Ureter (tissue), 1 donor: ENCODE measurements at places on chromosomes 7 and 10. TPM values are rescaled to one million over a fixed set of nuclear protein-coding genes. Genes with fewer than 3 reads are reported as not detected.

- no peak for DNase-seq
These were observed 213.9 kb downstream of the MAD1L1 start for GRCh38 chr7:2018569-2019460.

DNA sequence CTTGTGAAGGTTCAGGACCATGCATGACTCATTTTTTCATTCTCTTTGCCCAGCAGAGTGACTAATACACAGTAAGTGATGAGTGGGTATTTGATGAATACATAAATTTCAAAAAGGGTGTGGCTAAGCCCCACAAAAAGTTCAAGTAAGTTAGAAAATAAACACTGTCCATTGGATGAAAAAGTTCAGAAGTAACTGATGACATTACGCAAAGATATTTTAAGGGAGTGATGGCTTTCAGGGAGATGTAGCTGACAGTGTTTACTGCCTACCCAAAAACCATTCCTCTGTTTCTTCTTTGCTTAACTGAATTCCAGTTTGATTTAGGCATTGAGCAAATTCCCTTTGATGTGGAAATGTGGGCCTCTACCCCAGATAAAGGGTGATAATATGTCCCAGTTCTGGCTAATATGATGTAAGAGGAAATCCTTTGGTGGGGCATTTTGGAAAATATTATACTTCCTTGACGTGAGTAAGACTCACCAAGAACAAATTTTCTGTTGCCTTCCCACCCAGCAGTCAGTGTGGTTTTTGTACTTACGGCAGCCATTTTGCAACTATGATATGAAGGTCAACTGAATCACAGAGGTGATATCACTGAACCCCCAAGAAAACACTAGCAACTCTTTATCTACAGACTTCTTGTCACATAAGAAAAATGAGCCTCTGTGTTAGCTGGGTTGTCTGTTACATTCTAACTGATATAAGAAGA lies 29.0 kb upstream of the EBLN1 start:
- no peak for DNase-seq

DNA sequence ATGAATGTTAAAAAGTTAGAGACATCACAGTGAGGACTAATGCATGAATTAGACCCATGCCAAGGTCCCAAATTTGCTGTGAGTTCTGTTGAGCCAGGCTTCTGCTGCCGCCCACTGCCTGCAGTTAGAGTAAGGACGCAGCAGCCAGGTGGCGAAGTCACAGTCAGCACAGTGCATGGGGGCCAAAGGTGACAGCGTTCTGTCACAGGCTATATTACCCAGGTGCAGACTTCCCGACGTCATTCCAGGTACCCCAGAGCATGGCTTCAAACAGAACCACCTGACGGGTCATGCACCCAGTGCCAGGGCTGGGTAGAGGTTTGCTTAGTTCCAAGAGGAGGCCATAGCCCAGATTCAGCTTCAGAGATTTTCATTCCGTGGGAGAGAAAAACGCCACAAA lies 33.9 kb upstream of the HMX3 start:
- no peak for DNase-seq

- no peak for DNase-seq
These were observed 63.4 kb downstream of the SRPK2 start for GRCh38 chr7:105325216-105325904.

DNA sequence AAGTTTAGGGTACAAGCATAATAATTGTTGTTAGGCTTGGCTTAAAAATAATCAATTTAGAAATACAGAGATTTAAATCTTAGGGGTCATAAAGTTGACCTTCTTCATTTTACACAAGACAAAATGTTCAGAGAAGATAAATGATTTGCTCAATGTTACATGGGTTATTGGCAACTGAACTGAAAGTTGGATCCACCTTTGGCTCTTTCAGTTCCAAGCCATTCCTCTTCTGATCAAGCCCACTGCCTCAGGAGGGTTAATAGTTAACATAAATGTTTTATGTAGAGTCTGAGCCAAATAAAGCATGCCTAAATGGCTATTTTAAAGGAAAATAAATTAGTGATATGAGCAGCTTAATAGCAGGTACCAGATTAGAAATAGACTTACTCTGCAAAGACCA lies 79.1 kb upstream of the RHOBTB1 start:
- no peak for DNase-seq

GRCh38 chr10:119360181-119360921 lies 153.0 kb downstream of the GRK5 start:
- no peak for DNase-seq

GRCh38 chr10:88975377-88975720 lies 15.2 kb upstream of the FAS start:
- no peak for DNase-seq

DNA sequence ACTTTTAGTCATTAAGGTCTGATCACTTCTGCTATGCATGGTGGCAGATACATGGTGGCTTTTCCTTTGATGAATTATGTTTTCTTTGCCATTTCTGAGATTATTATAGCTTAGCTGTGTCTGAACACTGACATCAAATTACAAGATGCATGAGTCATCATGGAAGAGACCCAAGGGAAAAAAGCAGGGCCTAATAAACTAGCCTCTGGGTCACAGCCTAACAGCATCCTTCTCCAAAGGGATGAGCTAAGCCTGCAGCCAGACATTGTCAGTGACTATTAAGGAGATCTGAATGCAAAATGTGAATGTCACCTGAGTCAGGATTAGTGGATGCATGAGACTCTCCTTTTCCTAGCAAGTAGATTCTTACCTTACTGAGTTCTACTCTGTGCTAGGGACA lies 19.1 kb upstream of the OGDHL start:
- DNase-seq, result no peak

DNA sequence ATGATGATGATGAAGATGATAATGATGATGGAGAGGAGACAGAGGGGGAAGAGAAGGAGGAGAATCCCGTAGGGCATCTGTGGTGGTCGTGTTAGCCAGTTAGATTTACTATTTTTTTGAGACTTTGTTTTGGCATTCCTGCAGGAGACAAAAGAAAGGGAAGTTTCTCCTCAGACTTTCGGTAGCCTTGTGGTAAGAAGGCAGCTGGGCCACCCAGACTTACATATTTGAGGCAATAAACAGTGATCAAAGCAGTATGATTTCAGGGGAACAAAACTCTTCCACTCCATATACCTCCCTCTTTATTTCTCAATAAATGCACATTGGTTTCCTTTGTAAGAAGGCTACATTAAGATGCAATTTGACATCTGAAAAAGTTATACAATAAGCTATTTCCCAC lies 32.4 kb upstream of the BICC1 start:
- no peak for DNase-seq

- DNase-seq, result no peak
These were observed 3.3 kb upstream of the LRRC27 start for GRCh38 chr10:132328738-132329137.

GRCh38 chr7:134782121-134782623 lies 2.7 kb downstream of the CALD1 start:
- DNase-seq, result no peak

DNA sequence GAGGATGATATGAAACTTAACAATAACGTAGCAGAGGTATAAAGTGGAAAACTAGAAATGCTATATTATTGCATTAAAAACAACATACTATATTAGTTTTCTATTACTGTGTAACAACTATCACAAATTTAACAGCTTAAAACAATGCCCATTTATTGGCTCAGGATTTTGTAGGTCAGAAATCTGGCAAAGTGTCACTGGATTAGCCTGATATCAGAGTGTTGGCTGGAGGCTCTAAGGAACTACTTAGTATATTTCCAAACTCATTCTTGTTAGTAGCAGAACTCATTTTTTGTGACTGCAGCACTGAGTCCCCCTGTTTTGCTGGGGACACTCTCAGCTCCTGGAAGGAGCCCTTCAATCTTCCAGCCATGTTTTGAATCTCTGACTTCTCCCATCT lies 306.8 kb downstream of the ETV1 start:
- DNase-seq, result no peak

- DNase-seq, result no peak
These were observed 9.6 kb downstream of the CFTR start for GRCh38 chr7:117489430-117489829.

DNA sequence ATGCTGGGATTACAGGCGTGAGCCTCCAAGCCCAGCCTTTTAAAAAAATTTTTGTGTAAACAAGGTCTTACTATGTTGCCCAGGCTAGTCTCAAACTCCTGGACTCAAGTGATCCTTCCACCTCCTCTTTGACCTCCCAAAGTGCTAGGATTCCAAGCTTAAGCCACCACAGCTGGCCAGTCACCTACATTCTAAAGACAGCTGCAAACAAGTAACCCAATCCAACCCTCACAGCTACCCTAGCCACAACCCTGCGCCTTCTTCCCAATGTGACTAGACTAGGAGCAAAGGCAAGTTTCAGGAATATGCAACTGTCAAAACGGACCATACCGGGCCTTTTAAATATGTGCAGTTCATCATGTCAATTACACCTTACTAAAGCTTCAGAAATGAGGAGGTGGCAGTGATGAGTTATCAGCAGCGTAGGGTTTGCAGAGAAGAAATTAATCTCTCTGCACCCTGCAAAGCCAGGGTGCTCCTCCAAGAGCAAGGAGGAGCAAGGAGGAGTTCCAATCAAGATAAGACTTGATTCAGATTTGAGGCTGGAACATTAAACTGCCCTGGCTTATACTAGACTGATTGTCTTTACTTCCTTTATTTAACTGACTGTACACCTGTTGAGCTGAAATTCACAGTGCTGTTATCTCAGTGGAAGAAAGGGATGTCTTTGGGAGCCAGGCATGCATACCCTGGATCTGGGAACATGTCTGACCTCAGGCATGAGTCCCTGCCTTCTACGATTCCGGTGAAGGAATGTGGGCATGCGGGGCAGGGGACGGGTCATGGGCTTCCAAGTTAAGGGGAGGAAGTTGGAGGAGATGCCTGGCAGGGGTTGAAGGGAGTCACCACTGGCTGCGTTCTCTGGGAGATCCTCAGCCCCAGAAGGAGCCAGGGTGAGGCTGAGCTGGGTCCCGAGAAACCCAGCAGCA lies 15.5 kb upstream of the TMEM120A start:
- DNase-seq, result no peak

- DNase-seq, result no peak
These were observed 11.7 kb downstream of the GPER1 start for GRCh38 chr7:1099637-1100036.

DNA sequence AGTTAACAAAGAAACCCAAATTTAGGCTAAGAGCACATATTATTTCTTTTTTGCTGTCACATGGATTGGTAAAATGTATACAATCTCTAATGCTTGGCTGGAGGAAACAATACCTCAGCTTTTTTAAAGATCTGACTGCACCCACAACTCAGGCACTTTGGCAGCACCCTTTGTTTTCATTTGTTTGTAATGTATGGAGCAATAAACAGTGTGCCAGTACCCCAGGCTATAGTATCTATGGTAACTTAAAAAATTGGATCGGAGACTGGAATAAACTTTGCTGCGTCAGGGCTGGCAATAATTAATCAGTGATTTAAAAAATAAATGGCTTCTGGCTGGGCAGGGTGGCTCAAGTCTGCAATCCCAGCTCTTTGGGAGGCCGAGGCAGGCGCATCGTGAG lies 27.2 kb downstream of the POLR1F start:
- DNase-seq, result no peak

DNA sequence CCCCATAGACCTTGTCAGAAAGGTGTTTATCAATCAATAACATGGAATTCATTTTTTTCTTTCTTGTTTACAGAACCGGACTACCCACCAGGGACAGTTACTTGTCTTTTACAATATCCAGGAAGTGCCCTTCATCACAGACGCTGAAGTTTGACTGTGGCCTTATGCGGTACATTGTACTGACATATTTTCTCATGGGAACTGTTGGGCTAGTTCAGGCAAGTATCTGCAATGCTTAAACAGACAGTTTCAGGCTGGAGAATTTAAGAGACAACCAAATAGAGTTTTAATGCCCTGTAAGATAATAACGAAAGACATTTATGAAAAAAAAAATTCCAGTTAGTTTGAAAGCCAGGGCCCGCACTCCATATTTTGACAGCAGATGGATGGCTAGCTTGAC lies 246.4 kb downstream of the GATA3 start:
- no peak for DNase-seq

GRCh38 chr7:70701477-70701876 lies 430.5 kb upstream of the GALNT17 start:
- no peak for DNase-seq

- no peak for DNase-seq
These were observed 18.3 kb downstream of the DNAJB12 start for GRCh38 chr10:72336259-72337038.

- no peak for DNase-seq
These were observed 72.9 kb downstream of the NPY start for GRCh38 chr7:24356718-24357386.

- DNase-seq, result no peak
These were observed 161.7 kb downstream of the FAM107B start for GRCh38 chr10:14612873-14613587.

DNA sequence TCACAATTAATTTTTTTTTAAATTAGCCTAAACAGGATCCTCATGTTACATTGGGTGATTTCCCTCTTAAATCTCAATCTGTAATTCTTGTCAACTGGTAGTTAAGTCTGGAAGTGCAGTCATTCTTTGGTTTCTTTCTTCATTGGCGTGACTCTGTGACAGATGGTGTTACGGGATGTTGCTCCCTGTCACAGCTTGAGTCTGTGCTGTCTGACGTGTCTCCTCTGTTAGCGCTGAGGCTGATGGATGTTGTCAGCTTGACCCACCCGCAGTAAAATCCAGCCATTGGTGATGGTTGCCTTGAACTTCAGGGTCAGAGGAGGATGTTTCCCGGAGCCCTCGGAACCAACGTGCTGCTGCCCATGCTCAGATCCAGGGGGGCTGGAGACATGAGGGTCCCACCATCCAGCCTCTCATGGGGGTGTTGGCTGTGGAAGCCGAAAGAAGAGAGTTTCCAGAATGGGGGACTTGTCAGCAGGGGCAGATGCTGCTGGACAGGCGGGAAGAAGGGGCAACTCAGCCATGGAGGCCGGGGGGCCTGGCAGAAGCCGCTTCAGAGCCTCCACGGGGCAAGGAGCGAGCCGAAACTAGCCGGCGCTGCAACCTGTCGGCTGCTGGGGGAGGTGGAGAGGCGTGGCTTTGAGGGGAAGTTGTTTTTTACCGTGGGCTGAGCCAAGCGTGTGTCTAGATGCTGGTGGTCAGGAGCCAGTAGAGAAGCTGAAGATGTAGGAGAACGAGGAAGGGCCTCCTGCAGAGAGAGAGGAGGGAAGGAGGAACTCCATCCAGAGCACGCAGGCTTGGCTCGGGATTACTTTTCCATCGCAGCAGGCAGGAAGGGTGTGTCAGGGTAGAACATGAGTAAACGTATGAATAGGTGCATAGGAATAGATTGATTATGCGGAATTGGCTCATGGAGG lies 3.5 kb downstream of the SUN1 start:
- DNase-seq, result no peak

The KAZALD1 gene
- total RNA-seq, result 3.4 TPM

The OR6B1 gene
- not detected for total RNA-seq

The OR2A5 gene
- not detected for total RNA-seq

The RRP12 gene
- total RNA-seq, result 51.9 TPM

The SCART1 gene
- total RNA-seq, result 5.3 TPM

The NEUROG3 gene
- total RNA-seq, result not detected

The CTAGE8 gene
- total RNA-seq, result 3.2 TPM

The BTBD16 gene
- total RNA-seq, result 51.2 TPM

The NPVF gene
- not detected for total RNA-seq

The TMEM225B gene
- 2.9 TPM for total RNA-seq

The ADAMTS14 gene
- 2.1 TPM for total RNA-seq
